ENCODE measurements at places on chromosomes 16 and 17.

GRCh38 chr16:65789161-65789945, 577.1 kb upstream of the CDH5 start:
- no peak for DNase-seq

DNA sequence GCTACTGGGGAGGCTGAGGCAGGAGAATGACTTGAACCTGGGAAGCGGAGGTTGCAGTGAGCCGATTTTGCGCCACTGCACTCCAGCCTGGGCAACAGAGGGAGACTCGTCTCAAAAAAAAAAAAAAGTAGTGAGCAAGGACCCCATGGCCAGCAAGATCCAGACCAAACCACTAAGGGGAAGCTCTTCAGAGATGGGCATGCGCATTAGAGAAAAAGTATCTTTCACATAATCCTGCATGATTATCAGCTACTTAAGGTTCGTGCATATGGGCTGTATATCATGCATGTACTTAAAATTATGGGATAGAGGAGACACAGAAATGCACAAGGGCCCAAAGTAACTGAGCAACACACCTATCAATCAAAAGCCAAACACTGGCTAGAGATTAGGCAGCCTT, 10.7 kb upstream of the CCL22 start:
- DNase-seq, result no peak

DNA sequence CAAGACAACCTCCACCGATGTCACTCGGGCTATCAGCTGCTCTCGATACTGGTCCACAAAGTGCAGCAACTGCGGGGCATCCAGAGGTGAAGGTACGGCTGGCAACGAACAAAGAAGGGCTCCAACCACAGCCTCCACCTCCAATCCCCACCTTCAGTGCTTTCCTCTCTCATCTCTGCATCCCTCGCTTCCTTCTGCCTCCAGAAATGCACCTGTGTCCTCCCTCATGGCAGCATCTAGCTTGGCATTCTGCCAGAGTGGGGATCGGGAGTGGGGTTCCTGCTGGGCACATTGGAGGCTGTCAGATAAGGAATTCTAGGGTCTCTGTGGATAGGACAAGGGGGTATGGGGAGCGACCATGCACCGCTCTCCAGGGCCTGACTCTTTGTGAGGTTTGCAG, 28.6 kb downstream of the MIS12 start:
- no peak for DNase-seq

- DNase-seq, result no peak
Observed at GRCh38 chr16:11007714-11008280, 63.4 kb downstream of the CLEC16A start.

DNA sequence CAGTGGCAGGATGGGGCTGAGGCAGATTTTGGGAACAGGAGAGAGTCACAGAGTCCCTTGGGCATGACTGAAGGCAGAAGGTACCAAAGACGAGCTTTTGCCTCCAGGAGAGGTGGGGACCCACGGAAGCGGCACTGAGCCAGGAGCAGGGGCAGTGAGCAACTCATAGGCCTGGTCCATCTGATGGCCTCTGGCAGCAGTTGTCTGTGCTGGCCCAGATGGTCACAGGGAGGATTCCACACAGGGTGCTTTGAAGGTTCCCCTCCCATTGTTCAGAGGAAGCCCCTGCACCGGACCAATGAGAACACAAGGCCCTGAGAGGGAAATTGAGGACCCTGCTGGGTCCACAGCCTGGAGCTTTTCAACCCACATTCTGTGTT, 360.3 kb upstream of the TNRC6C start:
- no peak for DNase-seq

DNA sequence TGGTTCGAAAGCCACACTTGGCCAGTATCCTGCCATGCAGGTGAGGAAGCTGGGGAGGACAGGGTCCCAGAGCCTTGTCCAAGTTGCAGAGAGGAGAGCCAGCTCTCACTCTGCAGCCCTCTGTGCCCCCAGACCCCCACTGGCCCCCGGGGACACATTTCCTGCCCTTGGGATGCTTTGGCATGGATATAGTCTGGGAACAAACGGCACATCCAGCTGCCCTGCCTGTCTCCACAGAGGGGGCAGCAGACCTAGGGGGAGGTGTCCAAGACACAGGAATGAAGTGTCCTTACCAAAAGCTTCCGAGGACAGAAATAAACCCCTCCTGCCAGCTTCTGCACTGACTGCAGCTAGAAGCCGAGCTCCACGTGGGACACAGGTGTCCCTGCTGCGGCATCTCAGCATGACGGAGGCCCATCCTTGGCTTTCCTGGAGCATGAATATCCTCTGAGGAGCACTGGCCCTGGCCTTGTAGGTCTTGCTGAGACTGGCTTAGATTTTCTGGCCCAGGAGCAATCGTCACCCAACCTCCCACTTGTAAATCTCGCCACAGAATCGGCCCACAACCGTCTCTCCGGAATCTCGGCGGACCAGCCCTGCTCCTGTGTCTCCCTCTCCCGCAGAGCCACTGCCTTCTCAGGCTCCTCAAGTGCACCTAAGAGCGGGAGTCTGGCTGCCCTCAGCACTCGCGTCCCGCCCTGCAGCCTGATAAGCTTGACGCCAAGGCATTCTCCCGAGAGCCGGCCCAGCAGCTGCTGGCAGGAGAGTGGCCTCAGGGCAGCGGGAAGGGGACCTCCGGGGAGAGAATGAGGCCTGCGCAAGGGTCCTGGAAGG, 1.1 kb upstream of the CAPN15 start:
- no peak for DNase-seq

DNA sequence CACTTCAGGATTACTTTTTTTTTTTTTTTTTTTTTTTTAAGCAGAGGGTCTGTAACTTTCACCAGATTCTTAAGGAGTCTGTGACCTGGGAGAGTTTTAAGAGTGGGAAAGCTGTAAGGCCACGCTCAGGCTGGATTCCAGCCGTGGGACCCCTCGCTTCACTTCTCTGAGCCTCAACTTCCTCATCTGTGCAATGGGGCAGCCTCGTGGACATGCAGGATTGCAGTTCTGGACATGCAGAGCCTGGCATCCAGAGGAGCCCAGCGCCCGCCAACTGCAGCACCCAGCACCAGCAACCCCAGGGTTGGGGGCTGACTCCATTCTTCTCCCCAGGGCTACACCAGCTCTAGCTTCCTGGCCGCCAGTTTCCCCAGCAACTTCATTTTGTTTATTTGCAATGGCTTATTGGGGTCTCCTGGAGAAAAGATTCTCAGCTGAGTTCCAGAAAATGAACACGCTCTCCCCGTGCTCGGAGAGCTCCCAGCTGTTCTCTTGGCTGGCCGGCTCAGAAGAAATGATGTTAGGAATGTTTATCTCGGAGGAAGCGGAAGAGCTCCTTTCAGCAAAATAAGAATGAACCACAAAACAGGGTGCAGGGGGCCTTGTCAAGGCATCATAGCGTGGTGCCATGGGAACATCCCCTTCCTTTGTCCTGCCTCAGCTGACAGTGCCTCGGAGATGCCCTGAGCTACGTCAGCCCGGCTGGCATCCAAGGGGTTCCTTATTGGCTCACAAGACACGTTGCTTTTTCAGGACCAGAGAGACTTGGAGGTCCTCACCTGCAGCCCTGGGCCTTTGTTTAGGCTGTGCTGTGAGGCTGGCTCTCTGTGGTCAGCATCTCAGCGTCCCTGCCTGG, 22.9 kb upstream of the ZCCHC14 start:
- DNase-seq, result no peak

DNA sequence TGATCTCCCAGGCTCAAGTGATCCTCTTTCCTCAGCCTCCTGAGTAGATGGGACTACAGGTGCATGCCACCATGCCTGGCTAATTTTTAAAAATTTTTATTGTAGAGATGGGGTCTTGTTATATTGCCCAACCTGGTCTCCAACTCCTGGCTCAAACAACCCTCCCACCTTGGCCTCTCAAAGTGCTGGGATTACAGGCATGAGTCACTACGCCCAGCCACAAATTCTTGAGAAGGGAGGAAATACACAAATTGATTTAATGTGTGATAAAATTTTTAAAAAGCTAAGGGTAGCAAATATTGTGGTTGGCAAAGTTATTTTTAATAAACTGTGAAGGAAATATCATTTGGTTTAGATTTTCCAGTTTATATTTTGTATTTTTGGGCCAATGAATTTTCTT, 9.6 kb downstream of the ITGAD start:
- DNase-seq, result no peak

- no peak for DNase-seq
Observed at GRCh38 chr17:10771148-10771547, 32.8 kb downstream of the TMEM238L start.

DNA sequence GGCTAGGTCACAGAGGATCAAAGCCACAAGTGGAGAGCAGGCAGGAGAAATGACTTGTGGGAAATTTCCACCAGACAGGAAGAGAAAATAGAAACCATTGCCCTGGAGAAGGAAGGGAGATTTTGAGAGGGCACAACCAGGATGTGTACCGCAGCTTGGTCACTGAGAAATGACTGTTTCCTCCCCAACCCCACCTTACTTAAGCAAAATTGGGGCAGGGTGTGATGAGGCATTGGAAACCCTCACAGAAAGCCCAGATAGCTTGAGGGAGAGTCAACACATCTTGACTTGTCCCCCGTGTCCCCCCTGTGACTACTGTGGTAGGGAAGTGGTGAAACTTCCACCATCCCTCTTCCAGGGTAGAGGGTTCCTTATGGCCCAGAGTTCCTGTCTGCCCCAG, 113.5 kb upstream of the FAM20A start:
- DNase-seq, result no peak

GRCh38 chr17:18381158-18381952, 3.8 kb downstream of the EVPLL start:
- no peak for DNase-seq

GRCh38 chr16:85416228-85417109, 196.7 kb upstream of the GSE1 start:
- no peak for DNase-seq
